ENCODE measurements at places on chromosomes 5 and 9.

DNA sequence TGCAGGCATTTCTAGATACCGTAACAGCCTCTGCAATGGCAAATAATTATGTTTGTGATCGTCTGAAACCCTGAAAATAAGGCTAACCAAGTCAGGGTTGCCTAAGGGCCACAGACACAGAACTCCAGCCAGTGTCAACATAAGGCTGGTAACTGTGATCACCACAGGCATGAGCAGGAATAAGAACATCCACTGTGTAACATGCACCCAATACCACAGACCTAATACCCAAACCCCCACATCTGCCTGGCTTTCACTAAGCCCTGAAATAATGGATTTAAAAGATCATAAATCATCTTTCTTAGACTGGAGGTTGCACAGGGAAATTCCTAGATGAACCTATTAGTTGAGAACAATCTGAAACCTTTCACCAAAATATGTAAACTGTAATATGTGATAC lies 394.5 kb downstream of the NFIB start:
- no peak for DNase-seq

DNA sequence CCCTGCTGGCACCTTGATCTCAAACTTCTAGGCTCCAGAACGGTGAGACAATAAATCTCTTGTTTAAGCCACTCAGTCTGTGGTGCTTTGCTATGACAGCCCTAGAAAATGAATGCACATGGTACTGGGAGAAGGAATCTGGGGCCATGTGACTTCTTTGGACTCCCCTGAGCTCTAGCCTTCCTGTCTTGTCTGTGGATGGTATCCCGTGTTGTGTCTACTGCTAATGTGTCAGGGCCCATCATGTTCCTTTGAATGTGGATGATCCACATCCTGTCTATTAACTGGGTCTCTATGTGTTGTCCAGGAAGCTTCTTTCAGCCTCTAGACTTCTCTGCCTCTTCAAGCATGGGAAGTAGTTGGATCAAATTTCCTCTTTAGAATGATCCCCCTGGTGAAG lies 25.1 kb downstream of the IL7R start:
- DNase-seq: no peak

GRCh38 chr5:115629903-115630302 lies 4.1 kb upstream of the TMED7 start:
- DNase-seq: no peak

DNA sequence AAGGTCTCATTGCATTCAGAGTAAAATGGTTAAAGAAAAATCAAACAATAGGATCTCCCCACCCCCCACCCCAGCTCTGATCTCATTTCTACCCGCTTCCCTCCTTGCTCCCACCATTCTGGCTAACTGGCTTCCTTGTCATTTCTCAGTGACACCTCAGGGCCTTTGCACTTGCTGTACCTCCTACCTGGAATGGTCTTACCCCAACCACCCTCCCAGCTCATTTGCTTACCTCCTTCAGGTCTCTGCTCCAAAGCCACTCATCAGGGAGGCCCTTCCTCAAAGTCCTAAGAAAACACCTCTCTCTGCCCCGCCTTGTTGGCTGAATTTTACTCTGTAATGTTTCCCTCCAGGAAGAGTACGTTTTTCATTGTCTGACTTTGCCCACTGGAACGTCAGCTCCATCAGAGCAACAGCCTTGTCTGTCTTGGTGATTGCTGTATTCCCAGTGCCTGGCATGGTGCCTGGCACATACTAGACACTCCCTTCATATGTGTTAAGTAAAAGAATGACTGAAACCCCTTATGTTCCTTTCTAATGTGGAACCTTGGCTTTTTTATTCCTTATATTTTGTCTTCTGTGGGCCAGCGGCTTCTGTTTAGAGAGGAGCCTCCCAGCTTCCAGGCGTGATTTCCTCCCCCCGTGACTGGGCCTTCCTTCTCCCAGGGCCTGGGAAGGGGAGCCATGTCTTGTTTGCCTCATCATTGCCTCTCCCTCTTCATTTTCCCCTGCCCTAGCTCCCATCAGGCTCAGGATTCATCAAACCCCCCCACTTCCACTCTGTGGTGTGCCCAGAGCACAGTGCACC lies 26.9 kb downstream of the NEURL1B start:
- DNase-seq: no peak

GRCh38 chr9:25212361-25212760 lies 465.9 kb downstream of the TUSC1 start:
- no peak for DNase-seq

- no peak for DNase-seq
Observed at GRCh38 chr9:80437091-80437640, 865.4 kb downstream of the TLE4 start.

- no peak for DNase-seq
Observed at GRCh38 chr9:111969061-111969460, 72.4 kb downstream of the UGCG start.

DNA sequence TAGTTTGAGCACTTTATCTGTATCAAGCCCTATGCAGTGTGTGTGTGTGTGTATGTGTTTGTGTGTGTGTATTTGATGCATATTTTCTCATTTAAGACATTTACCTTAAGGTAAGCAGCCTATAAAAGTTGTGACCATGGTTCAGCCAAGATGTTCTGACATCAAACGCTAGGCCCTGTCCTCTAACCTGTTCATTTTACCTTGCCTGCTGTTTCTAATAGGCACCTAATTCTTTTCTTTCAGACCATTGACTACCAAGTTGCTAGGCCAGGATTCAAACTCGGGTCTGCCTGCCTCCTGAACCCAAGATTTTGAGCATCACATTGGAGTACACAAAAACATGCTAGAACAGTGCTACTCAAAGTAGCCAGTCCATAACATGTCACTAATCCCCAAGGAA lies 274.5 kb downstream of the PLK2 start:
- no peak for DNase-seq

DNA sequence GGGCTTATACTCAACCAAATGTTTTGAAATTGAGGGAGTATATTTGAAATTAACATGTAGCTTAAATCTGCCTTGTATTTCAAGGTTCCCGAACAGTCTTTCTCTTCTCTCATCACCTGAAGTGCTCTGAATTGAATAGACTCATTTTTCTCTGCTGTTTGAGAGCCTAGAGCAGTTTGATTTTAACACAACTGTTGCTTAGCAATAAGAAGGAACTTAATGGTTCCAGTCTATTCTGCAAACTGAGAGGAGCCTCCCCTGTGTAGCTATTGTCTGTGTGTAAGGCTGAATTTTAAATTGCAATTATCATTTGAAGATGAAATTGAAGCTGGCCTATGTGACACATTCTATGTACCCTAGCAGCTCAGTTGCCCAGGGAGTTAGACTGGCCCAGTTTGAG lies 87.1 kb upstream of the CKMT2 start:
- no peak for DNase-seq

DNA sequence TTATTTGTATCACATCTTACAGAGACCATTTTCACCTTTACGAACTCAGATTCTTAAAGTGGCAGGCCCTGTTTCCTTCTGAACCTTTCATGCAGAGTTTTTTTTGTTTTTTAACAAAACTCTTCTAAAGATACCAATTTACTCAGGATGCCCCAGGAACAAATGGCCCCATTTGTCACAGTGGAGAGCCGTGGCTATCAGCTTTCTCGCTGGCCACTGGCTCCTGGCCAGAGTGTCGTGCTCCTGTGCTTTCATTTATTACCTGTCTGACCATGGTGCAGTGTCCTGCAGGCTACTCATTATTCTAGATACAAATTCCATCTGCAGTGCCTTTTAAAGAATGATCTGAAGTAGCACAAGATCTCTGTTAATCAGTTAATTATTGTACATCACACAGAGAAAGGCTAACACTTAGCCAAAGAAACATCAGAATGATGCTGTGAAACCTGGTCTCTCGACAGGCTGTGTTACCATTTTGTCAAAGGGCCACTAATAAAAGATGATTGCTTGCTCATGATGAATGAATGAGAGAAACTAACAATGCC lies 27.8 kb downstream of the ADRA1B start:
- no peak for DNase-seq

DNA sequence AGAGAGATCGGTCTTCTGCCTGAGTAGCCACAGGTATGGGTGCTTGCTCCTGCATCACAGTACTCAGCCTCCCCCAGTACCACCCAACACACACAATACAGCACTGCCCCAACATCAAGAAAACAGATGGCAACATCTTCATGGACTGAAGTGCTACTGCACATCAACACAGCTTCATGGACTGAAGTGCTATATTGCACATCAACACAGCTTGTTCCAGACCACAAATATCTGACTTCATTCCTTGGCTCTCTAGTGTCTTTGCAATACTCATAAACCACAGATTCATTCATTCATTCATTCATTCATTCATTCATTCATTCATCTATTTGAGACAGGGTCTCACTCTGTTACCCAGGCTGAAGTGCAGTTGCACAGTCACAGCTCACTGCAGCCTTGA lies 31.1 kb upstream of the PCA3 start:
- no peak for DNase-seq

DNA sequence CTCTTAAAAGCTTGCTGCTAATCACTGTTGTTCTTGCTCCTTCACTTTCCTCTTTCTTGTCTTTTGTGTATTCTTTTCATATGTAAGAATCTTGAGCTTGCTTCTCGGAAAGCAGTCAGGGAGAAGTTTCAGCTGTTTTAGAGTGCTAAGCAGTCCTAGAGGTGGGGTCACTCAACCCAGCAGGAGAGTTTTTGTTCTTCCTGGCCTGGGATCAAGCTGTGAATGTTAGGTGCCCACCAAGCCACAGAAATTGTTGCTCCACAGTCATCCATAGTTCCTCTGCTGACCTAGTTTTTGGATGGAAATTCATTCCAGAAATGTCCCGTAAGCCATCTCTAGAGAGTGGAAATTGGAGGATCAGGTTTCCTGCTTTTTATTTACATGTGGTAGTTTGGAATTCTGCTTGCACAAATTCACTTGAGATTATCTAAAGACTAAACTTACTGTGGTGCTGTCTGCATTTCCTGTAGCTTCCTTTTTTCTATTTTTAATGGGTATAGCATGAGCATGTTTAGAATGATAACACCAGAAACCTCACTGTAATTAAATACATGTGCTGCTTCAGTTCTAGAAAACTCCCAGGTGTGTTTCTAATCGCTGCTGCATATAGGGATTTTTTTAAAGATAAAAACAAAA lies 108.7 kb downstream of the MAST4 start:
- no peak for DNase-seq

GRCh38 chr5:11398728-11399127 lies 505.5 kb downstream of the CTNND2 start:
- DNase-seq: no peak

GRCh38 chr9:80649001-80649420 lies 1040.3 kb downstream of the TLE1 start:
- DNase-seq: peak; percentile 60

GRCh38 chr9:88716596-88717290 lies 181.8 kb downstream of the NXNL2 start:
- no peak for DNase-seq

GRCh38 chr5:141512911-141513626 lies 24.2 kb downstream of the PCDHGC5 start:
- no peak for DNase-seq

GRCh38 chr5:82754759-82755158 lies 322.4 kb downstream of the TMEM167A start:
- DNase-seq: no peak

DNA sequence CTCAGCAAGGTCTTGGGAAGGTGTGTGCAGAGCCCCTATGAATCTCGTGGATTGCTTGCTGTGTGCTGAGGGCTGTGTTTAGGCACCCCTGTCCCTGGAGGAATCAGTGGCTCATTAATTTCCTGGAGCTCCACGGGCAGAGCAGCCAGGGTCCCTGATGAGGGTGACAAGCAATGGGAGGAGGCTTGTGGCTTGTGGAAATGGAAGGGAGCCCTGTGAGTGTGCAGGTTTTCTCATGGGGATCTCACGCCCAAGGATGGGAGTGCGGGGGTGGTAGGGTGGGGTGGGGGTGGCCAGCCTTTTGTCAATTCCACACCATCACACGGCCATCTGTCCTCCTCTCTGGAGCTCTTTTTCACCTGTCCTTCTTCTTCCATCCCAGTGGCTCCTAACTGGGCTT lies 25.3 kb downstream of the PHF2 start:
- DNase-seq: no peak

GRCh38 chr5:132203464-132203818 lies 24.2 kb downstream of the P4HA2 start:
- no peak for DNase-seq

DNA sequence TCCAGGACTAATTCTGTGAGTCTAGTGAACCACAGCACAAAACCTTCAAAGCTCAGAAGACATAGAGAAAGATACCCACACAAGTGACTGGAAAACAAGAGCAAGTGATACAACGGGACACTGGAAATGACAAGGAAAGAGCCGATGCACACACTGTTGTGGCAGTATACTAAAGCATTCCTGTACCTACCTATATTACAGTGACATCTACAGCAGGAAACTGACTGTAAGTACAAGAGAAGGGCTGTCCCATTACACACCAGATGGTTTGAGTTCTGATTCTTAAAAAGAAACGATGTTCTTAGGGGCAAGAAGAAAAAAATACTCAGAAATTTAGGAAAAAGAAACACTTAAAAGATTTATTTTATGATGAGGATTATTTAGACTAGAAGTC lies 18.5 kb downstream of the TMEM245 start:
- DNase-seq: no peak

GRCh38 chr9:93620881-93621820 lies 44.8 kb downstream of the PHF2 start:
- DNase-seq: no peak

DNA sequence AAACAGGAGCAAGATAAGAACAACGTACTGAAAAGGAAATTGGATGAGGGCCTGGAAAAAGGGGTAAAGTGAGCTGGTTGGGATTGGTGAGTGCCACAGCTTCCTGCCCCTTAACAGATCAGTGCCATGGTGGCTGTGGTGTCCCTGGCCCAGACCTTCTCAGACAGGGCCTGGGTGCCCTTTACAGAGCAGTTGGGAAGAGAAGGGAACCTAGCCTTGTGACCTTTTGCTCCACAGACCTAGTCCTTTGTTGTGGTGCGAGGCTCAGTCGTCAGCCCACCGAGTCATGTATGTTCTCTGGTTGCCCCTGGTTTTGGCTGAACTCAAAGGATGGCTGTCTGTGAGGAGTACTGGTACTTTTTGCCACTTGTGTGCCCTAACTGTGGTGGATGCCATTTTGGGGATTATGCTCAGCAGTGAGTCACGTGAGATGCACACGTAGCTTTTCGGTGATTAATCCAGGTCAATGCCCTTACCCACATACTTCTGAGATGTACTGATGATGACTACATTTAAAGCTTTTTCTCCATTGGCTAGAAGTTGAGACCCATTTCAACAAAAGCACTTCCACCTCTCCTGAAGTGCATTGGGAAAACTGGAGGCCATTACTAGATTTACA lies 48.4 kb downstream of the EXOSC2 start:
- peak; percentile 14 for DNase-seq

GRCh38 chr5:120199559-120199958 lies 264.5 kb upstream of the PRR16 start:
- no peak for DNase-seq

GRCh38 chr5:159097784-159098602 lies 1.7 kb downstream of the EBF1 start:
- peak; percentile 23 for DNase-seq

- DNase-seq: no peak
Observed at GRCh38 chr5:42858687-42859086, 47.0 kb upstream of the SELENOP start.

GRCh38 chr5:9025942-9026341 lies 519.9 kb downstream of the SEMA5A start:
- DNase-seq: no peak

GRCh38 chr5:69528035-69528434 lies 32.0 kb upstream of the GTF2H2C start:
- no peak for DNase-seq

- DNase-seq: no peak
Observed at GRCh38 chr5:100787648-100788047, 115.4 kb downstream of the ST8SIA4 start.

GRCh38 chr5:54230936-54231685 lies 79.3 kb downstream of the ARL15 start:
- DNase-seq: no peak

Data from AG09309 (cell line).